ENCODE measurements at places on chromosomes 4 and X.

DNA sequence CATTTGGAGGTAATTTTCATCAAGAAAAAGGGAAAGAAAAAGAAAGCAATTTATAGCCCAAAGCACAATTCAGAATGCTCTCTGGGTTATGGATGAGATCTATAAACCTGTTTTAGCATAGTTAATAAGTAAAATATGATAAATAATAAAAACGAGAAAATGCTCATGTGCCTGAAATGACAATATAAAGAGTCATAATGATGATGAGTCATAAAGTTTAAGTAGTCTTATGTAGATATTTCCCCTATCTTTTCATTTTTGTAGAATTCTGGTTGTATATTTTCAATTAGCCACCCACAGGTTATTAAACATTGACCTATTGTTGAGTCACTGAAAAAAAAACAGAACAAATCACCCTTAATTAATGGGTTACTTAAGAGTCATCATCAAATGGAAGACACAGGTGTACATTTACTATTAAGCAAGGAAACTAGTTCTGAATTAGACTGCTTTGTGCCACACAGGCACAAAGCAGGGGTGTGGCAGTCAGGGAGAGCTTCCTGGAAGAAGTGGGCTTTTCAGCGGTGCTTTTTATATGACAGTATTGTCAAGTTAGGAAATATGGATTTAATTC is 29.3 kb downstream of the BEND4 start:
- no peak for DNase-seq

GRCh38 chrX:40617566-40617965 is 5.7 kb upstream of the MPC1L start:
- DNase-seq = no peak

- DNase-seq = no peak
Measured at GRCh38 chr4:41129936-41130440, 84.4 kb downstream of the APBB2 start.

DNA sequence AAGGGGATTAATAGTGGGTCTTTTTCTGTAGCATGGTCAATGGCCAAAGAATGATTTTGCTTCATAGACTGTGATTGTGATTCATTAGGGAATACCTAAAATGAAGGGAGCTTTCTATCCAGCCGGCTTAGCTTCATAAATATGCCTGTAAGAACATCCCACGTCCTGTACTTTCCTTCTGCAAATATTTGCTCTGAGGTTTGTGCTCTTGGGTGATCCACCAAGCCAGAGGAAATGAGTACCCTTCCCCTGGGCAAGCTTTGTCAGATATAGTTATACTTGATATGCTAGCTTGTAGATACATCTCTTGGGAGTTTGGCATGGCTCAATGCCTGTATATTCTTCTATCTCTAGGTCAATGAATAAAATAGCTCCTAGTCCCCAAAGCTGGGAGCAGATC is 28.2 kb upstream of the SPARCL1 start:
- DNase-seq = peak; percentile 74

DNA sequence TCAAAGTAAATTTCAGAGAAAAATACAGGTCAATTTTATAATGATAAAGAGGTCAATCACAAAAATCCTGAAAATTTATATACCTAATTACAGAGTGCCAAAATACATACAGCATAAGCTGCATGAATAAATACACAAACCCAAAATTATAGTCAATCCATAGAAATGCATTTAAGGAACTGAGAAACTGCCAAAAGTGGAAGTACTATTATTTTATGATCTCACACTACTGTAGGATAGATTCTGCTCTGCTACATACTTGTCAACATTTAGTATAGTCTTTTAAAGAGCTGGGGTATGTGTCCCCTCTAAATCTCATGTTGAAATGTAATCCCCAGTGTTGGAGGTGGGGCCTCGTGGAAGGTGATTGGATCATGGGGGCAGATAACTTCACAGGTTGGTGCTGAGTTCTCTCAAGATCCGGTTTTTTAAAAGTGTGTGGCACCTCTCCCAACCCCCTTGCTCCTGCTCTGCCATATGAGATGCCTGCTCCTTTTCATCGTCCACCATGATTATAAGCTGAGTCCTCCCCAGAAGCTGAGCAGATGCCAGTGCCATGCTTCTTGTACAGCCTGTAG is 31.8 kb downstream of the CHIC2 start:
- no peak for DNase-seq

GRCh38 chrX:35622601-35623000 is 175.5 kb upstream of the MAGEB16 start:
- no peak for DNase-seq

- no peak for DNase-seq
Measured at GRCh38 chrX:135489542-135489941, 30.9 kb upstream of the INTS6L start.

GRCh38 chr4:61500883-61501282 is 300.8 kb downstream of the ADGRL3 start:
- peak; percentile 51 for DNase-seq
